ENCODE measurements at places on chromosomes 4 and X.

- DNase-seq: no peak
Measured at GRCh38 chrX:883588-883987, 253.0 kb downstream of the SHOX start.

DNA sequence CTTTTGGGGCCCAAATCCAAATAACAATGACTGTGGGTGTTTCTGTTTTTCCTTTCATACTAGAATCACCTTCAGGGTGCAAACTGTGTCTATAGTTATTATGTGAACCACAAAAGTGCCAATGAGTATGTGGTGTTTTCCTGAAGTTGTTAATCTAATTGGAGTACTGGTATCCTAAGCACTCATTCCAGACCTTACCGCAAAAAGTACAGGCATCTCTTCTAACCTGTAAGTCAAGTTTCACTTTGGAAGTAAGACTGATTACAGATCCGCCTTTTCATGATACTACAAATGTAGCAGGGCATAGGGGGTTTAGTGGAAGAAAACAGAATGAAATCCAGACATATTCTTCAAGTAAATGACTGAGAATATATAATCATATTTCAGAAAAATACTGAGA, 16.1 kb downstream of the COQ2 start:
- DNase-seq: no peak

DNA sequence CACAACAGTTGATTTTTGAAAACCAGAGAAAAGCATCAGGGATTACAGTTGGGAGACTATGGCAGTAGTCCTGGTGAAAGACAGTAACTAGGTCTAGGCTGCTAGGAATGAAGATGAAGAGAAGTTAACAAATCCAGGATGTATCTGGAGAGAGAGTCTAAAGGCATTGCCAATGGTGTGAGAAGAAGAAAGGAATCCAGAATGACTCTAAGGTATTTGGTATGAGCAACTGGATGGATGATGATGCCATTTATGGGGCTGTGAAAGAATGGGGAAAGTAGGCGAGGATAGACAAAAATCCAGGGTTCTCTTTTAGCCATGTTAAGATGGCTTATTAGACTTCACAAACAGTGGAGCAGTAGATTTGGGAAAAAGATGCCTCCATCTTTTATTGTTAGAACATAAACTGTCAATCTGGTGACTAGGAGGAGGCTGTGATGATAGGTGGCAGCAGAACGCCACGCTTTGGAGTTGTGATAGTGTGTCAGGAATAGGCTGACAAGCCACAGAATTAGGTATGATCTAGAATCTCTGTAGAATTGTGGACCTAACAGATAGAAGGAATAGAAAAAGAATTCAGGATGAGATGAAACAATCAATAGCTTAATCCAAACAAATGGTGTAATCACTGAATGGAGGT, 27.3 kb upstream of the JADE1 start:
- peak; percentile 34 for DNase-seq

DNA sequence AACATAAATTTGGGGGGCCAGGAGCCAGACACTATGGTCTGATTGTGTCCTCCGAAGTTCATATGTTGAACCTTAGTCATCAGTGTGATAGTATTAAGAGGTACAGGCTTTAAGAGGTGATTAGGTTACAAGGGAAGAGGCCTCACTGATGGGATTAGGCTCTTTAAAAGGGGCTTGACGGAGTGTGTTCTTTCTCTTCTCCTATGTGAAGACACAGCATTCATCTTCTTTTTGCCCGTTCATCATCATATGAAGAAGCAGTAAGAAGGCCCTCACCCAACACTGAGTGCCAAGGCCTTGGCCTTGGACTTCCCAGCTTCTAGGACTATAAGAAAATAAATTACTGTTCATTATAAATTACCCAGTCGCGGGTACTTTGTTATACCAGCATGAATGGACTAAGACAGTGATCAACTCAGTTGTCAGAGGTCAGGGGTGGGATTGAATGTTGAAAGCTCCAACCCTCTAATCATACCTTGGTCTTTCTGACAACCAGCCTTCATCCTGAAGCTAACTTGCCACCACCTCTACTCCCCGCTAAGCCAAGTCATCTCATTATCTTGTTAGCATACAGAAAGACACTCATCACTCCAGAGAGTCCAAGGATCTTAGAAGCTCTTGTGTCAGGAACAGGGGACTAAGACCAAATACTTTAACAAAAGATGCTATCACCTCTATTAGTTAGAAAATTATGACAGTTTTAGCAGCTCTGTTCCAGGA, 543.4 kb upstream of the DIPK2B start:
- no peak for DNase-seq

DNA sequence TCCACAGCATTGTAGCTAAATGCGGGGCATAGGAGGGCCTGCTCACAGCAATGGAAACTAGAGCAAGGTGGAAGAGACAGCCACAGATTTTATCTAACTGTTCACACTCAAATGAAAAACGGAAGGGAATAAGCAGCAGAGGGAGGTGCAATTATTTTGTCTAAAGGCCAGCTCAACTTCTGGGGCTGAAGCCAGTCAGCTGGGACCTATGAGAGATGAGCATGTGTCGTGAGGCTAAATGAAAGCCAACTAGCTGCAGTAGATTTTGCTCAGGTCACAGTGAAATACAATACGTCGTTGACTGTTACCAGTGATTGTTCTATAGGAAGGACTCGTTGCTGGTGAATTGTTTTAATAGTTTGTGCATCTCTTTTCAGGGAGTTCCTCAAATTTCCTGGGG, 26.4 kb upstream of the FGFBP2 start:
- DNase-seq: no peak

GRCh38 chr4:27407616-27408015, 547.0 kb downstream of the STIM2 start:
- no peak for DNase-seq

DNA sequence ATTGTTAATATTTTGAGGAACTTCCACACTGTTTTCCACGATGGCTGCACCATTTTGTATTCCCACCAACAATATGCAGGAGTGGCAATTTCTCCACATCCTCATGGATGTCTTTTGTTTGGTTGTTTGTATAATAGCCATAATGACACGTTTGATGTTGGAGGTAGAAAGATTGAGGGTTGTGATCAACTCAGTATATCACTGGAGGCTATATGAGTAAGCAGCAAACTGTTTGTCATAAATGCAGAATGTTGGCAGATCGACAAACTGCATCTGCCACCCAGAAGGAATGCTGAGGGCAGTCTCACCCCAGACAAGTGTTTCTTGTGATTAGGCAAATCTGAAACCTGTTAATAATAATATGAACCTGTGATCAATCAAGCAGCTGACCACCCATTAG, 243.9 kb upstream of the WDFY3 start:
- DNase-seq: no peak
